ENCODE measurements at places on chromosomes 3 and 15. TPM values are rescaled to one million over a fixed set of nuclear protein-coding genes. Genes with fewer than 3 reads are reported as not detected.

DNA sequence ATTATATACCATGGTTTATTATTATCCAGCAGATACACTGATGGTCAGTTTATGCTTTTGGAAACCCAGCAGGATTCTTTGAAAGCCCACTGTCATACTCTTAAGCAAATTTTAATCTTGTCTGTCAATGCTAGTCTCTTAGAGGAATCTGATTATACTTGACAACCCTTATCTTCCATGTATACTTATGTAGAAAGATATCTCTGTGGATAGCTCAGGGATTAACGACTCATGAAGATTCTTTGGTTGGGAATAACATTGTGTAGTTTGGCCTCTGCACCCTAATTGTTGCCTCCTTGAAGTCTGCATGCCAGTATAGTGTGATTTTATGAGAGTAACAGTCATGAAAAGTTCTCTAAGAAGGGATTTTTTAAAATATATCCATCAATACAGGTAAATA lies 33.0 kb downstream of the FILIP1L start:
- H3K4me3 ChIP-seq = no peak overlapping the region
- peak overlapping the region; percentile 72 for H3K27ac ChIP-seq
- H3K36me3 ChIP-seq = no peaks in the 10 kb centered on the region
- H3K4me1 ChIP-seq = peaks cover 37% of the 10 kb centered on the region

DNA sequence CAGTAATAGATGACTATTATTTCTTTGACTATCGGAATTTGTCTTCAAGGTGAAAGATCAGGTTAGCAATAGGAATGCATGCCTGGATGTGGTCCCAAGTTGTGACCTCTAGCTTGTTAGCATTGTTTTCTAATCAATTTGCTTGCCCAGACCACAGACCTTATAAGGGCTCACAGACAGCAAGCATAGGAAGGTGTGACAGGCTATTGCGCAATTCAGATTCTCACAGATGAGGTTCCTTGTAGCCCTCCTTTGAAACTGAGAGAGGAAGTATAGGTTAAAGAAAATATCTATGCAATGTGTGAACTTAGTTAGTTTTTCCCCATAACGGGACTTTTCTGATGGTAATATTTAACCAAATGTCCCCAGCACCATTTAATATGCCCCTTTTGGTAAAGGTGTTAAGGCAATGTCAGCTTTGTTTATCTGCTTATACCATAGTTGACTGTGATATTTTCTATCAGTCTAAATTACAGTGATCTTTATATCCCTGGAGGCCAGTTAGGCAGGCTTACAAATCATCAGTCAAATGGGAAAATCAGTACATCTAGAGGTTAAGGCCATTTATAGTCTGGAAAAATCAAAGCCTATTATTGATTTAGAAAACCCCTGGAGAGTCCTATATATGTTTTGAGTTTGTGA lies 168.1 kb upstream of the MBNL1 start:
- no peak overlapping the region for H3K27ac ChIP-seq
- no peaks in the 10 kb centered on the region for H3K27me3 ChIP-seq
- H3K4me1 ChIP-seq = no peaks in the 10 kb centered on the region

- no peak overlapping the region for H3K4me3 ChIP-seq
- H3K27ac ChIP-seq = peak overlapping the region; percentile 75
- peaks cover 52% of the 10 kb centered on the region for H3K4me1 ChIP-seq
- no peak for DNase-seq
- H3K36me3 ChIP-seq = no peaks in the 10 kb centered on the region
Measured at GRCh38 chr3:50147447-50147846, 7.7 kb upstream of the SEMA3F start.

GRCh38 chr3:174857301-174857700 lies 1.8 kb upstream of the NAALADL2 start:
- H3K4me3 ChIP-seq = no peak overlapping the region
- H3K36me3 ChIP-seq = no peaks in the 10 kb centered on the region
- no peaks in the 10 kb centered on the region for H3K27me3 ChIP-seq
- H3K4me1 ChIP-seq = peaks cover 5% of the 10 kb centered on the region
- no peak for DNase-seq

GRCh38 chr3:132394320-132394719 lies 23.0 kb upstream of the DNAJC13 start:
- H3K36me3 ChIP-seq = no peaks in the 10 kb centered on the region
- H3K27ac ChIP-seq = no peak overlapping the region
- no peak for DNase-seq
- H3K27me3 ChIP-seq = no peaks in the 10 kb centered on the region
- no peak overlapping the region for H3K4me3 ChIP-seq

DNA sequence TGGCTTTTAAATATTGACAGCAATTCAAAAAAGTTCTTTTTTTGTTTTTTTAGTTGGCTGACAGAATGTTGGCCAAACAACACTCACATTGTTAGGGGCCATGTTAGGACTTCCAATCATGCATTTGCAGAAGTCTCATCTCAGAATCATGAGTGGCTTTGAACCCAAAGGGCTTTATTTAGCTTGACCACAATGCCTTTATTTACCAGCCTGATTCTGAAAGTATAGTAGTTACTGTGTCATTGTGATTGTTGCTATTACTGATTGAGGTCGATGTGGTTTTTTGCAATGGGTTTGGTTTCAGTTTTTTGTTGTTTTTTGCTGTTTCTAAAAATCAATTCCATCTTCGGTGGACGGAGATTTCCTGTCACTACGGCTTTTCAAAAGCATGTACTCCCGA lies 7.2 kb downstream of the GLDN start:
- H3K4me1 ChIP-seq = no peaks in the 10 kb centered on the region
- H3K27ac ChIP-seq = no peak overlapping the region
- H3K27me3 ChIP-seq = peaks cover 3% of the 10 kb centered on the region
- no peak for DNase-seq
- H3K36me3 ChIP-seq = no peaks in the 10 kb centered on the region
- H3K4me3 ChIP-seq = no peak overlapping the region

DNA sequence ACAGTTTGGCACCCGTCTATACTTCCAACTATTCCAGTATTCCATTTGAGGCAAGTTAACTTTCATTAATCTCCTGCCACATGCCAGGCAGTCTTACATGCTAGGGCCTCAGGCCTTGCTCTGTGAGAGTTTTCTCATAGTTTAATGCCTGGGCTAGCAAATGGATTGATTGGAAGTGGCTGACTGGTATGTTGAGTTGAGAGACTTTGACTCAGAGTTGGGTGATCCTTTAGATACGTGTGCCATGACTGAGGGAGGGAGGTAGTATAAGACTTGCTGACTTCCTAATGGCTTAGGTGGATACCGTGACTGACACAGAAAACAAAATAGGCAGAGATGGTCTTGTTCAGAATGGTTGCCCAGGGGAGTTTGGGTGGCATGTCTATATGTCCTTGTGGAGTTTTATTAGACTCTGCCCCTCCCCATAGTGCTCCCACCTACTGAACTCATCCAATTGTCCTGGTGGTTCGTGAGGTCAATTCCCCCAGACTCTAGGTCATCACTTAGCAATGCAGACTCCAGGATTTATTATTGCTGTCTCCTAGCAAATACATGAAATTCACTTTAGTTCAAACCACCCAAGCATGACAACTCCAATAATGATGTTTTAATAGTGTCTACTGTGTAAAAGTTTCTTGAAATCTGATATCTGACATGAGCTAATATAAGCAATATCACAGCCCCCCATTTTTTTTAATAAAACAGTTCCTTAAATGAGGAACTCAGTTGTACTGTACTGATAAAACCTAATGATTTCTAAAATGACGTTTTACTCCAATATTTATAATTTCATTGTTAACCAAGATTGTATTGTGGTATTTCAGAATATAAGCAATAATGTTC lies 413.9 kb upstream of the MDFIC2 start:
- no peak overlapping the region for H3K27ac ChIP-seq
- DNase-seq = no peak
- no peaks in the 10 kb centered on the region for H3K36me3 ChIP-seq
- no peaks in the 10 kb centered on the region for H3K27me3 ChIP-seq
- H3K4me3 ChIP-seq = no peak overlapping the region

GRCh38 chr15:84834969-84835368 lies 17.8 kb downstream of the ALPK3 start:
- no peak overlapping the region for H3K4me3 ChIP-seq
- no peaks in the 10 kb centered on the region for H3K4me1 ChIP-seq
- H3K27me3 ChIP-seq = no peaks in the 10 kb centered on the region
- no peak for DNase-seq

DNA sequence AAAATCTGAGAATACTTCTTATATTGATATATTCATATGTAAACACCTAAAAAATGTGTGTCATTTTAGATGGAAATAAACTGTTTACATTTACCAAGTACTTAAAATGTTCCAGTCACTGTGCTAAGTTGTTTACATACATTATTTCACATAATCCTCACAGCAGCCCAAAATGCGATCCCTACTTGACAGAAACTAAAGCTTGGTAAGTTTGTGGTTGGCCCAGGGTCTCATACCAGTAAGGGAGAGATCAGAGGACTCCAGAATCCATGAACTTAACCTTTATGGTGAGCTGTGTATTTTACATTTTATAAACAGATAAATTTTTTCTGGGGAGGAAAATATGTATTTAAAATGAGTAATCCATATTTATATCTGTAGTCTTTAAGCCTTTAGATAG lies 51.2 kb downstream of the SLC25A26 start:
- H3K27me3 ChIP-seq = no peaks in the 10 kb centered on the region
- no peak overlapping the region for H3K27ac ChIP-seq
- no peak for DNase-seq
- H3K36me3 ChIP-seq = no peaks in the 10 kb centered on the region
- peaks cover 21% of the 10 kb centered on the region for H3K4me1 ChIP-seq

DNA sequence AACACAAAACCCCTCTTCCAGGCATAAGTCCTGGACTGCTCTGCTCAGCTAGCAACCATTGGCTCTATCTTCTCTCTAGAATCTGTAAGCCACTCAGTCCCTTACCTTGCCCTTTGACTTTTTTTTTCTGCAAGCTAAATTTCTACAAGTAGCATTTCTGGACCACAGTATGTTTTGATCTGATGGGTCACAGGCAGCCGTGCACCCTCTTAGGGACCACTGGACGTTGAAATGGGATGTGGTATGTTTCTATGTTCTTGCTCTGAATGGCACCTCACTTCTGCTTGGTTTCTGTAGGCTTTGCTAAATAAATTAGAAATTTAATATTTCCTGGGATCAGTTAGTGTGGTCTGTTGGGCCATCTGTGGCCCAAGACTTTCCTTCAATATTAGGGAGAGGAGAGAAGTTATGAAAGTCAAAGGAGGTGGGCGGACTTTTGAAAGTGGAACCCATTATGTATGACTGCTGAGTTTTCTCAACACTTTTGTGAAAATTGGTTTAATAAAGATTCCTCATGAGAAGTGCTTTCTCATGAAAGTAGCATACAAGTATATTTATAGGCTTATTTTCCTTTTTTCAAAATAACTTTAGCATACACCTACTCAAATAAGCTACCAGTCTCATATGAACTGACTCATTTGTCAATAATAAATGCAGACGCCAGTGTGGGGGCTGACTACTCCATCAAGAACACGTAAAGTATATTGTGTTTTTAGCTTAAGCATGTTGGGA lies 18.4 kb upstream of the TIPARP start:
- no peak overlapping the region for H3K27ac ChIP-seq
- DNase-seq = no peak
- no peaks in the 10 kb centered on the region for H3K4me1 ChIP-seq
- no peaks in the 10 kb centered on the region for H3K27me3 ChIP-seq

GRCh38 chr15:68639926-68640600 lies 61.3 kb downstream of the CORO2B start:
- no peak overlapping the region for H3K4me3 ChIP-seq
- no peak overlapping the region for H3K27ac ChIP-seq
- no peaks in the 10 kb centered on the region for H3K4me1 ChIP-seq
- H3K27me3 ChIP-seq = no peaks in the 10 kb centered on the region
- DNase-seq = no peak

GRCh38 chr3:25854635-25855034 lies 64.7 kb downstream of the OXSM start:
- no peaks in the 10 kb centered on the region for H3K36me3 ChIP-seq
- H3K4me1 ChIP-seq = peaks cover 4% of the 10 kb centered on the region
- H3K27ac ChIP-seq = peak overlapping the region; percentile 6
- no peaks in the 10 kb centered on the region for H3K27me3 ChIP-seq

- H3K36me3 ChIP-seq = no peaks in the 10 kb centered on the region
- no peak overlapping the region for H3K4me3 ChIP-seq
- DNase-seq = no peak
- no peaks in the 10 kb centered on the region for H3K4me1 ChIP-seq
- H3K27ac ChIP-seq = no peak overlapping the region
- H3K27me3 ChIP-seq = no peaks in the 10 kb centered on the region
Measured at GRCh38 chr15:43735416-43735815, 10.8 kb upstream of the PDIA3 start.

- DNase-seq = no peak
- no peaks in the 10 kb centered on the region for H3K27me3 ChIP-seq
- no peak overlapping the region for H3K4me3 ChIP-seq
- H3K36me3 ChIP-seq = no peaks in the 10 kb centered on the region
- no peaks in the 10 kb centered on the region for H3K4me1 ChIP-seq
- no peak overlapping the region for H3K27ac ChIP-seq
Measured at GRCh38 chr15:42359985-42360384, 684 bp downstream of the CAPN3 start.

- no peaks in the 10 kb centered on the region for H3K27me3 ChIP-seq
- H3K4me3 ChIP-seq = no peak overlapping the region
- no peak overlapping the region for H3K27ac ChIP-seq
- no peak for DNase-seq
- H3K36me3 ChIP-seq = no peaks in the 10 kb centered on the region
- H3K4me1 ChIP-seq = no peaks in the 10 kb centered on the region
Measured at GRCh38 chr3:184459355-184459754, 79.5 kb downstream of the CHRD start.

SAMD7 gene
- not detected for total RNA-seq

VIPR1 gene
- 19.2 TPM for total RNA-seq

TEX264 gene
- total RNA-seq = 57.4 TPM

CYP11A1 gene
- 0.80 TPM for total RNA-seq
